ENCODE measurements at places on chromosomes 12 and 14.

GRCh38 chr14:57078054-57078453 lies 190.7 kb downstream of the EXOC5 start:
- DNase-seq = no peak

GRCh38 chr14:78524766-78525165 lies 354.6 kb downstream of the NRXN3 start:
- no peak for DNase-seq

- DNase-seq = no peak
Observed at GRCh38 chr12:122983789-122984515, 3.5 kb downstream of the ARL6IP4 start.

DNA sequence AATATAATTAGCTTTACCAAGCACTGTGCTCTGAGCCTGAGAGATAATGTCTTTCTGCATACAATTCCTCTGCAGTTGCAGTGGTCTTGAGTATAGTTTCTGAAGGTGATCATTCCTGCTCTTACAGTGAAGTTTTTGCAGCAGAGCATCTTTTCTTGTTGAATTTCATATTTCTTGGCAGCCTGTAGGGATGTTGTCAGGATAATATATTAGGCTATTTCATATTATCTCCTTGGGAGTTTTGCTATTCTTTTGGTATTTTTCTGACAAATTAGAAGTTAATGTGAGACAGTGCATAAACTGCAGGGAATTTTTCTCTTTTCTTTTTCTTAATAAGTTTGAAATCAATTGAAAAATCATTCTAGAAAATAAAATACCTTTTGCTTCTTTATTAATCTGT lies 1502.6 kb upstream of the FLRT2 start:
- no peak for DNase-seq

DNA sequence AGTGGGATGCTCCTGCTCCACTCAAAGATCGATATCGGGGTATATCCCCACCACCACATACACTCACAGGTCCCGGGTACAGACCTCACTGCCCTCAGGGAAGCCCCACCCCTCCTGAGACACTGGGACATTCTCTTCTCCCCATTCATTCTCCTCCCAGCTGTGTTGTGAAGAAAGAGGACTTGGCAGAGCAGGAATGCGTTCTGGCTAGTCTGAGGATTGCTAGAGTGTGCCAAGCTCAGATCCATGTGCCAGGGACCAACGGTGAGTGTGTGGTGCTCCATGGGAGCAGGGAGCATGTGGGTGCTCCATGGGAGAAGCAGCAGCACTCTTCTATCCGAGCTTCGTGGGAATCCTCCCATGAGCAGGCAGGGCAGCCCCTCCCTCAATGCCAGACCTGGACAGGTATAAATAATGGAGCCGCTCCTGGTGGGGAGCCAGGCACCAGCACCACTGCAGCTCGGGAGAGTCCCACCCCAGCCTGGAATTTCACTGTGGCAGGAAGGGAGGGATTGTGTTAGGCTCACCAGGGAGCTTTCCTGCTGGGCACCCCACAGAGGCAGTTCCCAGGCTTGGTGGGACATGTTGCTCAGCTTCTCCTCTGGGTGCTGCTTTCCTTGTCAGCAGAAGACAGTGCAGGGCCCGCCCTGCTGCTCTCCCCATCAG lies 2.3 kb upstream of the KRT5 start:
- DNase-seq = no peak

GRCh38 chr12:53738406-53739213 lies 11.4 kb upstream of the CALCOCO1 start:
- DNase-seq = no peak

- DNase-seq = no peak
Observed at GRCh38 chr12:26863515-26863914, 30.5 kb upstream of the ITPR2 start.

- no peak for DNase-seq
Observed at GRCh38 chr14:81819344-81819743, 285.7 kb upstream of the SEL1L start.

DNA sequence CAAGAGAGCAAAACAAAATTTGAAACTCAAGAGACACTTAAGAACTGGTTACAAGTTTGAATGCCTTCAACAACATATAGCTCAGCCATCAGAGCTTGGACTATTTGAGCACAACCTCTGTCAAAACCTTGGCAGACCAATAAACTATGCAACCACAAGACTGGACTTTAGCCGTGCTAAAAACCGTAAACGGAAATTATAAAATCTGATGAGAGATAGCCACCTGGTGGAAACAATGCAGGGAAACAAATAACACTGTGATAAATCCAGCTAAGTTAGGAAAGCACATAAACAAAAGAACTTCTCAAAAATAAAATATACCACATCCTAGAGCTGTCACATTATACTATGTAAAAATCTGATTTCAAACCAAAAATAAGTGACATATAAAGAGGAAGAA lies 1074.2 kb upstream of the NOVA1 start:
- no peak for DNase-seq

- no peak for DNase-seq
Observed at GRCh38 chr14:89493406-89493805, 76.4 kb upstream of the FOXN3 start.

DNA sequence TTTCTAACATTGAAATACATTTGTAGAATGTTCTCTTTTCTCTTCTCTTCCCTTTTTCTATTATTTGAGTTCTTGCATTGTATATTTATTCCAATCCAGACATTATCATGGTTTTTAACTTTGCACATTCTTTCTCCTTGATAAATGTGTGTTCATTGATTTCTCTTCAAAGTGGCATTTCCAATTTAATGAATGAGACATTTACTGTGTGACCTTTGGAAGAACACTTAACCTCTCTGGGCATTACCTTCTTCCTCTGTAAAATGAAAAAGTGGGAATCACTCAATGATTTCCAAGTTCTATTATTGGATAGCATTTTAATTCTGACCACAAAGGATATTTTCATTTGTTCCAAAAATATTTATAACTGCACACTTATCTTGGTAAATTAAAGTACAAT lies 1095.8 kb downstream of the GALC start:
- no peak for DNase-seq

DNA sequence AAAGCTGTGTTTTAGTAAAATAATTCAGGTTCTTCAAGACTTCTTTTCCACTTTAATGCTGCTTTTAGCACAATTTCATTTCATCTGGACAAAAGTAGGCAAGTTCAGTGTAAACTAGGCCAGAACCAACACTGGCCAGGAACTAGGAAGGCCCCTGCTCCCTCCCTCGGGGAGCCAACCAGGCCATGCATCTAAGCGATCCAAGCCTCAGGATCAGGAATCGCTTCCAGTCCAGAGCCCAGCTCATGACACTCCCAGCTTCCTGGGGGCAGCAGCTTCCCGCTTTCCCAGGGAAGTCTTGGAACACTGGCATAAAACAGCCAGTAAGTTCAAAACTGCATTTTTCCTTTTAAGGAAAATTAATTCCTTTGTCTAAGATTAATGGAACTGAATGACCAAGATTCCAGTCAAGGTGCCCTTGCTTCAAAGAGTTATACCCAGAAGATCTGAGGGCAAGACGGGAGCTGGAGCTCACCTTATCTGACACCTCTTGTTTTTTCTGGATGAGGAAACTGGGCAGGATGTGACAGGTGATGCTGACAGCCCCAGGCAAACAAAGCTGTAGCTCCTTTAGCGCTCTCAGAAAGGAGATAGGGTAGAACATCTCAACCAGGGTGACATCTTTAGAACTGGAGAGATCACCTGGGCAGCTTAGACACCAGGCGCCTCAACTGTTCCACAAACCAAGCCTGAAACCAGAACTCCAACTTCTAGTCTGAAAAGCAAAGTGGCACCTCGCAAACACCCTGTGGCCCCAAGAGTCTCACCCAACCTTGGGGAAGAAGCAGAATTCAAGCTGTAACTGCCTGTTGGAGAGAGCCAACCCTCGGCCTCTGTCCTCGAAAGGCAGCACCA lies 61.4 kb upstream of the PNMA1 start:
- no peak for DNase-seq

DNA sequence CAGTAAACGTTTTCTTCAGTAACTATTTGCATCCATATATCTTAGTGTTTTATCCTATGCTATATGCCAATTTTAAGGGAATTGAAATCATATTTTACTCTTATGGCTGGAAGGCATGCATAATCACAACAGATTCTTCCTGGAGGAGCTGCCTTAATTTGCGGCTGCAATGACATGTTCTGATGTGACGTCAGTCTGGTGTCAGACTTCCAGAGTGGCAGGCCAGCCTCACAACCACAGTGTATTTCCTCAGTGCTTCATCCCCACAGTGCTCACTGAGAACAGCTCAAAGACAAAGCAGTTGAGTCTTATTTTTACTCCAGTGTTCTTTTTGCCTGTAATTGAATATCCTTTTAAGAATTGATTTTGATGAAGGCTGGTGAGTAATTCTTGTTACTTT lies 107.1 kb downstream of the PLEKHA5 start:
- DNase-seq = no peak

- DNase-seq = no peak
Observed at GRCh38 chr12:63917864-63918799, 73.6 kb downstream of the SRGAP1 start.

DNA sequence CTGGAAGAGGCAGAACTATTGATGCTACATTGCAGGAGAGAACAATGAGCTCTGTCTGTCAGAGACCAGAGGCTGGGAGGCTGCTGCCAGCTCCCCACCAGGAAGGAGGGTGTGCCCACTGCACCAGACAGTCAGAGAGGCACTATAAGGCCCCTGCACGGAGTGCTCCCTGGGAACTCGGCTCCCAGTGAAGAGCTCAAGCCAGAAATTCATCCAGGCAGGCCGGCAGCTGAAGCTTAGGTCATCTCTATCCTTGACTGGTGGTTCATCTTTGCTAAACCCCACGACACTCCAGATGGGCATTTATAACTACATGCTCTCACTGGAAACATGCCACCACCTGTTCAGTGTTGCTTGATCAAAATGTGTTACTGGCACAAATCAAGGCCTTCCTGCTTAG lies 65.1 kb upstream of the GPATCH2L start:
- no peak for DNase-seq

DNA sequence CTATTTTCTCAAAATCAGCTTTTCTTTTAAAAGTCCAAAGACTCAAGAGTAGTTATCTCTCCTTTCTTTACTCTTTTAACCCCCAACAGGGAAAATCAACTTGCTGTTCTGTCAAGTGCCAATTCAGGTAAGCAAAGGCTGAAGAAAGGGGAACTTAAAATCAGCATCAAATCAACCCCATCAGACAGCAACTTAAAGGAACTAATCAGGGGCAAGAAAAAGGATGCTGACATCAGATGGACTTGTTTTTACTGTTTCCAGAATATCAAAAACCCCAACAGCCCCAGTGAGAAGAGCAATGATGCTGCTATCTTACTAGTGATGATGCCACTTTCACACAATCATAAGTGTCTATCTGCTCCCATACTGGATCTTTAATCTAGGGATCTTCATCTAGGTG lies 3.4 kb downstream of the BAZ2A start:
- DNase-seq = no peak

- DNase-seq = no peak
Observed at GRCh38 chr12:46946137-46946536, 120.3 kb upstream of the SLC38A4 start.

- DNase-seq = no peak
Observed at GRCh38 chr14:83548061-83548839, 1981.7 kb upstream of the FLRT2 start.

DNA sequence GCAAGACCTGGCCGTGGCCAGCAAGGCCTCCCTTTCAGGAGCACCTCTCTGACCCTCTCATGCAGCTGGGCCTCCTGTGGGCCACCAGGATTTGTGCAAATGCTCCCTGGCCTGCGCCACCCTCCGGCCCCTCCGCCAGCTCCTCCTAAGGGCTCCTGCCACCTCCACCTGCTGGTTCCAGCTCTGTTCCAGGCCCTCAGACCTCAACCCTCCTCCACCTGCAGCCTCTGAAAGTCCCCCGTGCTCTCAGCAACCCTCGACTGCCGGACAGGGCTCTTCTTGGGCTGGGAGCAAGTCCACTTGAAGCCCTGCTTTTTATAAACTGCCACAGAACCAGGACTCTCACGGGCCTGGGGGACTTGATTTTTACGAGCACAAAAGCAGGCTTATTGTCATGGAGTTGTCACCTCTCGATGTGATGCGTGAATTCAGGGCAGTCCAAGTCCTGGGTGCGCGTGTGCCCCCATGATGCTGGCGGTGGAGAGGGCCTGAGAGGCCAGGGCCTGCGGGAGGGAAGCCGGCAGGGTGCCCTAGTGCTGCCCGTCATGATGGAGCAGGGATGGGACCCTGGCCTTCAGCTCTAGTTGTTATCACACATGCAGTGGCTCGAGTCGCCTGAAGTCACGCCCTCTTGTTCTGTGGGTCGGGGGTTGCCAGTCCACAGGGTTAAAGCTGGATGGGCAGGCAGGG lies 9.1 kb downstream of the TEDC1 start:
- DNase-seq = no peak

GRCh38 chr12:20196767-20197166 lies 171.6 kb upstream of the PDE3A start:
- DNase-seq = no peak

GRCh38 chr12:124322271-124322998 lies 27.5 kb downstream of the RFLNA start:
- DNase-seq = no peak

- no peak for DNase-seq
Observed at GRCh38 chr14:69153873-69154270, 953 bp upstream of the DCAF5 start.

- no peak for DNase-seq
Observed at GRCh38 chr14:21384494-21384851, 654 bp upstream of the SUPT16H start.

DNA sequence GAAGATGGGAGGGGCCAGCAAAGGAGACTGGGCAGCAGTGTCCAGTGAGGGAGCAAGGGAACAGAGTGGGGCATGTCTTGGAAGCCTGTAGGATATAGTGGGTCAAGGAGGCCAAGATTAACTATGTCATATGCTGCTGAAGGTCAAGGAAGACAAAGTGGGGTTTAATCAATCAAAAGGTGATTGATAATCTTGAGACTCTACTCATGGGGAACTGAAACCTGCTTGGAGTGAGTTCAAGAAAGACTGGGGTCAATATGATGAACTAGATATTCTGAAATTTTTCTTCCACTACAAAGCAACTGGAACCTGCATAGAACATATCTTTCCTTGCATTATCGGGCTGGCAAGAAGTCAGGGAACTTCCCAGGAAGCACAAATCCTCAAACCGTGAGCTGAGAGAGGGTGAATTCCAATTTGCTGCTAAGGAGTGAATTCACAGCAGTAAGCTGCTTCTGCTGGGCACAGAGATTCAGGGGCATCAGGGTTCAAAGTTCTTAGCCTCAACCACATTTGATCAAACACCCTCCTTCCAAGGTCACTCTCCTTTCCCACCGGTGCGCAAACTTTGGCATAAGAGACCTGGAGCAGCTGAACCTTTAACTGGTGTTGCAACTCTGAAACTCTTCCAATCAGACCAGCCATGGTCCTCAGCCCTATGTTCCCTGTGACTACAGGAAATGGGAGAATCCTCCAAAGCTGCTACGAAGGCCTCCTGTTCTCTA lies 40.3 kb upstream of the DCD start:
- DNase-seq = no peak

GRCh38 chr14:53608369-53608768 lies 348.3 kb downstream of the BMP4 start:
- no peak for DNase-seq

DNA sequence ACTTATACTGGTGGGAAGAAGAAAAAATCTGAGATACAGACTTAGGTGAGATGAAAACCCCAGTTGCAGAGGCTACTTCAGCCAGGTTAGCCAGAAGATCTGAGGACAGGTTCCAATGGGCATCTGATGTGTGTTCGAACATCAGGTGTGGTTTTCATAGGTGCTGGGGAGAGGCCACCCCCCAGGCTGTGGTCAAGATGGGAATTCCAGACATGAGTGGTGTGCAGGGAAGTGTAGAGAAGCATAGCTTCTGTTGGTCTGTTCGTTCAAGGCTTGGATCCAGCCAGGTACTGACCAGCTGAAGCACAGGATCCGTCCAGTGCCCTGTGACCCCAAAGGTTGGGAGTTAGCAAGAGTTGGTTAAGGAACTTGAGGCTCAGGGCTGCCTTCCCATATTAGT lies 85.5 kb downstream of the SSPN start:
- DNase-seq = no peak

Measured in stimulated activated CD8-positive, alpha-beta memory T cell treated with anti-CD3 and anti-CD28 coated beads, Interleukin-7, amount 100 ng/mL, for 1 hour (primary cell).